ENCODE measurements at places on chromosomes 16 and 17.

GRCh38 chr16:47069841-47070584, 73.7 kb downstream of the NETO2 start:
- no peak for DNase-seq

- no peak for DNase-seq
Measured at GRCh38 chr17:71959154-71959553, 161.7 kb upstream of the SOX9 start.

DNA sequence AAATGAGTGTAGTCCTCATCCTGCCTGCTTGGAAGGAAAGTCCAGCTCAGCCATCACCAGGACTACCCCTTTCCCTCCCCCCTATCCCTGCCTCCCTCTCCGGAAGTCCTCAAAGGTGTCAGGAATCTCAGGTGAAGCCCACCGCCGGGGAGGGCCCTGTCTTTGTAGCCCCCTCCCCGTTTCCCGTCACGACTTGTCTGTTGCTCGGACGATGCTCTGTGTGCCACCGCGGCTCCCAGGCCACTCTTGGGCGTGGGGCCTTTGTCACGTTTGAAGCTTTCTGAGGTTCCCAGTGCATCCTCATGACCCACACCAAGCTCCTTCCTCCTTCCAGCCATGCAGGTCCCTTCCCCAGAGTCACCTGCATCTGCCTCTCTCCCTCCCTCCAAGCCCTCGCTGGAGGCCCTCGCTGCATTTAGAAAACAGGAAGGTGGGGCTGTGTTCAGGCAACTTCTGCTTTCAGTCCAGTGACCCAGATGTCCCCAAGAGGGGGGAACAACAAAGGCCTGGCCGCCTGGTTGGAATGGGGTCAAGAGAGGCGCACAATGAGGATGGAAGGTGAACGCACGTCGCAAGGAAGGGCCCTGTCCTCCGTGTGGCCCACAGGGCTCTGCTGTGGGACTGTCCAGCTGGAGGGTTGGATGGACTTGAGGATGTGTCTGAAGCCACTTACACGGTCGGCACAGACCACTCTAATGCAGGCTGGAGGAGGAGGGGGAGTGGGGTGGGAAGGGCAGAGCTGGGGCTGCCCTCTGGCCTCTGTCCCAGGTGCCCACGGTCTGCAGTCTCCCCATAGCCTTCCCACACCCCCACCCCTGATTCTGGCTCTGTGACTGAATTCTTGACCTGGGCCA, 59.9 kb downstream of the OR1D5 start:
- DNase-seq = no peak

DNA sequence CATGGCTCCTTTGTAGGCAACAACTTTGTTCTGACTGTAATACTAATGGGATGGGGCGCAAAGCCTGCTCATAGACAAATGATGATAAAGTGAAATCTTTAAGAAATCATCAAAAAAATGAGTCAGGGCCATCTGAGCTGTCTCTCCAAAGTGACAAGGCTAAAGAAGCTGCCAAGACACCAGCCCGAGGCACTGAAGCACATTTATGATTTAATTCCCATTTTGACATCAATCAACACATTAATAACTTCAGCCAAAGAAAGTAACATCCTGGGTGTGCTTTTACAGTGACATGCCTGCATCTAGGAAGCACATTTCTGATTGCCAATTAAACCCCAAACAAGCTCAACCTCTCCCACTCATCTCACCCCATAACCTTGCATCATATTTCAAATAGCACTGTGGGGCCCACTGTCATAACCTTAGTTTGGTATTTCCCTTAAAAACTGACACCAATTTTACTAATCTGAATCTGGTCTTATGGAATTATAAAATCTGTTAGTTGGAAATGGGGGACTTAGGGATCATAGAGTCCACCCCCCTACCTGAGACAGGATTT, 676.6 kb downstream of the TOX3 start:
- no peak for DNase-seq

GRCh38 chr16:59205403-59205802, 471.3 kb upstream of the GOT2 start:
- DNase-seq = no peak

DNA sequence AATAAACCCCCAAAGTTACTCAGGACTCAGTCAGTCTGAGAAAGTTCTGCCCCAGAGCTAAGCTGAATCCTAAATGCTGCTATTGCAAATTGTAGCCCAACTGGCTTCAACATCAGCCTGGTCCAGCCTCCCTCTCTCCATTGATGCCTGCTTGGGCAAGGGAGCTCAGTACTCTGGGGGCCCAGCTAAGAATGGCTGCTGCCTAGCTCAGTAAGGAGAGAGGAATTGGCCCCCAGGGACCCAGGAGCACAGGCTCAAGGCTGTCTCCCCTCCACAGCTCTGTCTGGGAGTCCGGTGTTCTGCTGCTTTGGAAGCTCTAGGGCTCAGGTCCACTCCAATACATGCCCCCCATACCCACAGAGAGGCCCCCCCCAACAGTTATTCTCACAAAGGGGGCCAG, 1.6 kb downstream of the UNC119 start:
- no peak for DNase-seq

DNA sequence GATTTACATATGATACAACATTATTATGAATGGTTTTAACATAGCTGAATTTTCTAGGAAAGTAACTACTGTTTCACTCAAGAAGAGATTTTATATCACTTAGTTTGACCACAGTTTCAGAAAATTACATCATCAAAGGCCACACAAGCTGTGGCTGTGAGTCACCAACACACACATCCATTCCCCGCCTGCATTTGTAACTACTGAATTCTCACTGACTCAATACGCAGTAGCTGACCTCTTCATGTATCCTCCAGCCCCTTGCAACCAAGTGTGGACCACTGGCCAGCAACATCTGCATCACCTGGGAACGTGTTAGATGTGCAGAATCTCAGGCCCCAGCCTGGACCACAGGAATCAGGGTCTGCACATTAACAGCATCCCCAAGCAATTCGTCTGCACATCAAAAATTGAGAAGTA, 197.6 kb downstream of the XYLT1 start:
- no peak for DNase-seq

Measured in 8988T (cell line).